Immature natural killer cell (primary cell): ENCODE measurements at places on chromosomes 2 and 18. TPM values are rescaled to one million over a fixed set of nuclear protein-coding genes. Genes with fewer than 3 reads are reported as not detected.

Gene OTOS
- not detected for polyA plus RNA-seq

Gene ZBTB7C
- not detected for polyA plus RNA-seq

Gene ONECUT2
- not detected for polyA plus RNA-seq

DNA sequence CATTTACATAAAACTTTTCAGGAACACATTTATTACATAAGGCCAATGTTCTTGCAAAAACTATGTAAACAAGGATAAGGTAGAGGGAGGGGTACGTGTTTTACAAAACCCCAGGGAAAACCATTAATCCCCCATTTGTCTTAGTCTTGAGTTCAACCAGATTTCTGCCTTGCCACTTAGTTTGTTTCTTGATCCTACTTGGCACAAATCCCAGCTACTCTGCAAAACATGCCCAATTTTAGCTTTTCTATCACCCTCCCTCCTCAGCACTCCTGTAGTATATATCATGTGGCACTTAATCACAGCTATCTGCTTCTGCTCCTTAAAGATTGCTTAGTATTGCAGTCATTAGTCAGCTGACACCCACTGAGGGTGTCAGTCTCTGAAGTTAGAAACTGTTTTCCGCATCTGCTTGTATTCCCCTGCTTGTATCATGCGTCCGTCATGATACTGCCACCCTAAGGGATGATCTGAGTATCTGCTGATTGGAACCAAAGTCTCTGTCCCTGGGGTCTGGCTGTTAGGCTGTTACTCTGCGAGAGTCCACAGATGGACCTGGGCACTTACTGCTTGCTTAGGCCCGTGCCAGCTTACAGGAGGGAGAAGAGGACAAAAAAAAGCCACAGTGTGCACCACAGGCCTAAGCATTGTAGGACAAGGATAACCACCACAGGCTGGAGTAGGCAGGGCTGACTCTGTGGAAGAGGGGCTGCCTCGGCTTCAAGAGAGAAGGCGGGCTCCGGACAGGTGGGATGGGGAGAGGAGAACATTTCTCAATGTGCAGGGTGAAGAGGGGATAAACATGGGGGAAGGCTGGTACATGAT is 82.2 kb downstream of the EPAS1 start:
- peaks cover 5% of the 10 kb centered on the region for H3K27me3 ChIP-seq
- H3K4me3 ChIP-seq: no peak overlapping the region
- H3K27ac ChIP-seq: no peak overlapping the region
- H3K36me3 ChIP-seq: no peaks in the 10 kb centered on the region
- no peak for DNase-seq

DNA sequence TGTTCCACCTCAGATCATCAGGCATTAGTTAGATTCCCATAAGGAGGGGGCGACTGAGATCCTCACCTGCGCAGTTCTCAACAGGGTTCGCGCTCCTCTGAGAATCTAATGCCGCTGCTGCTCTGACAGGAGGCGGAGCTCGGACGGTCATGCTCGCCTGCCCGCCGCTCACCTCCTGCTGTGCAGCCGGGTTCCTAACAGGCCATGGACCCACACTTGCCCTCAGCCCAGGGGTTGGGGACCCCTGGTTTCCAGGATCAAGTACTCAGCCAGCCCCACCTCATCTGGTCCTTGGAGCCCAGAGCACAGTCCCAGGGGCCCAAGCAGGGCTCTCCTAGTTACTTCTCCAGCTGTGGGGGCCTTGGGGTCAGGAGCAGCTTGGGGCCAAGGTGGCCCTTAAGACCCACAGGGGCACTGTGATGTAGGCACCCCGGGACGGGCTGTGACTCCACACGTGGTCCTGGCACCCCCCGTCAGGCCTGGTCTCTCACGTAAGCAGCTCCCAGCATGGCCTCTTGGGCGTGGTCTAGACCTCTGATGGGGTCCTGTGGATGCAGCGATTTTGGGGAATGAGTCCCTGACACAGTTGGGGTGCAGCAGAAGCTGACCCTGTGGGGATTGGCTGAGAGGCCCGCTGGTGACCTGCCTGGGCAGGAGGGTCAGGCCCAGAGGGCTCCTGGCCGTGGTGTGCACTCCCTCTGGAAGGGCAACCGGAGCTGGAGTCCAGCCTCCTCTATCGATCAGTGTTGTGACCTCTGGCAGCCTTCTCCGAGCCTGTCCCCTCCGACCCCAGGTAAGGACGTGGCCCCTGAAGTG is 28.3 kb upstream of the OTOS start:
- no peak overlapping the region for H3K4me3 ChIP-seq
- H3K27ac ChIP-seq: no peak overlapping the region
- H3K36me3 ChIP-seq: no peaks in the 10 kb centered on the region
- H3K27me3 ChIP-seq: peaks cover 6% of the 10 kb centered on the region
- no peaks in the 10 kb centered on the region for H3K4me1 ChIP-seq
- no peak for DNase-seq

DNA sequence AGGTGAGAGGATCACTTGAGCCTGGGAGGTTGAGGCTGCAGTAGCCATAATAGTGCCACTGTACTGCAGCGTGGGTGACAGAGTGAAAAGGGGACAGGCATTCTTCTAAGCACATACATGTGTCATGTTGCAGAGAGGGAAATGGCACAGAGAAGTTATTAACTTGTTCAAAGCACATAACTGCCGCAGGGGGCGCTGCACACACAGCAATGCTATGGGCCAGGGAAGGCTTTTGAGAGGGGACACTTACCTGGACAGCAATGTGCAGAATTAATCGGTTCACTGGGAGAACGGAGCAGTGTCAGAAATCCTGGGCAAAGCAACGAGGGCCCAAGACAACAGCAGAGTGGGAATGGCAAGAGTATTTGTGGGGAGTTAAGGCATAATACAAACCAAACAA is 2.4 kb downstream of the SCYGR8 start:
- no peak for DNase-seq
- H3K27me3 ChIP-seq: peaks cover 10% of the 10 kb centered on the region
- no peaks in the 10 kb centered on the region for H3K36me3 ChIP-seq
- no peaks in the 10 kb centered on the region for H3K4me1 ChIP-seq
- H3K27ac ChIP-seq: no peak overlapping the region

- peaks cover 8% of the 10 kb centered on the region for H3K36me3 ChIP-seq
- no peak overlapping the region for H3K27ac ChIP-seq
- H3K27me3 ChIP-seq: no peaks in the 10 kb centered on the region
- no peaks in the 10 kb centered on the region for H3K4me1 ChIP-seq
These were observed 255.0 kb upstream of the EPAS1 start for GRCh38 chr2:46042207-46042637.
